M059J (cell line): ENCODE measurements at places on chromosomes 7 and 10. TPM values are rescaled to one million over a fixed set of nuclear protein-coding genes. Genes with fewer than 3 reads are reported as not detected.

- DNase-seq = no peak
Observed at GRCh38 chr7:50423860-50424259, 26.3 kb downstream of the FIGNL1 start.

- no peak for DNase-seq
Observed at GRCh38 chr7:26593896-26594295, 270.5 kb downstream of the SKAP2 start.

Gene DNTT
- not detected in 2 replicates for total RNA-seq

- peak; percentile 91 for DNase-seq
Observed at GRCh38 chr7:43729214-43729923, at the start of gene COA1. COA1 (minus strand) TSS chr7:43729523; CDS start chr7:43648614, 80,909 bp downstream.

GRCh38 chr10:79253704-79254103, 93.6 kb upstream of the PPIF start:
- DNase-seq = no peak

Gene RARRES2
- total RNA-seq = 1.1 and 1.7 TPM in 2 replicates

Gene CFAP58
- total RNA-seq = 1.0 and 2.9 TPM in 2 replicates

- DNase-seq = no peak
Observed at GRCh38 chr10:118978316-118978997, 51.1 kb upstream of the NANOS1 start.
